ENCODE measurements at places on chromosomes 6 and 20.

- DNase-seq = no peak
These were observed 40.5 kb downstream of the PIM1 start for GRCh38 chr6:37210313-37210968.

- peak; percentile 58 for DNase-seq
These were observed 13.2 kb downstream of the TMEM74B start for GRCh38 chr20:1171461-1172093.

- no peak for DNase-seq
These were observed 21.2 kb upstream of the SLC22A2 start for GRCh38 chr6:160279850-160280249.

DNA sequence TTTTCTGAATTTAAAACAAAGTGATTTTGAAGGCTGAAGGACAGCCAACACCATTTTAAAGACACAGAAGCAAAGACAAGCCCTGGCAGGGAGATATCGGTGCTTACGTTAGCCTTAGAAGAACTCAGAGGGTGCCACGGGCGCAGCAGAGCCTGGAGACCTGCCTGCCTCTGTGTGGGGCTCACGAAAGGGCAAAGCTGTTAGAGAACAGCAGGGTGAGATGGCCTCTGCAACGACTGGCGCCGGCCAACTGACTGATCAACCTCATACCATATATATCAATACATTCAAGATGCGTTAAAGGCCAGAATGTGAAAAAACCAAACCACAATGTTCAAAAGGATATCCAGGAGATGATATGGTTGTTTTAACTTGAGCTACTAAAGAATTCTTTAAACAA is 151.0 kb upstream of the RPS6KA2 start:
- no peak for DNase-seq

DNA sequence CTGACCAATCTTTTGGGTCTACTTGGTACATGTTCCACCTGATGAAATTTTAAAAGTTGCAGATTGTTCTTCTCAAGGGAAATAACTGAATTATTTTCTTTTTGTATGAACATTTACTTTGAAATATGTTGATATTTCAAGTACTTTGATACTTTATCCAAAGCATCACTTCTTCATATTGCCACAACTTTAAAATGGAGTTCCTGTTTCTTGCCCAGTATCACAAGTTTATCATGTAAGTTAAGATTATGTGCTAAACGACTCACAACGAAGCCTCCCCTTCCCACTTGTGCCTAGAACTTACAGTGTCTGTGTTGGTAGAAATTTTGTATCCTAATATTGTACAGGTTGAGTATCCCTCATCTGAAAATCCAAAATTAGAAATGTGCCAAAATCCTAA is 108.4 kb downstream of the ARID1B start:
- no peak for DNase-seq

- no peak for DNase-seq
These were observed 28.8 kb downstream of the MTHFD1L start for GRCh38 chr6:150894191-150894744.

- no peak for DNase-seq
These were observed 84.4 kb downstream of the BACH2 start for GRCh38 chr6:90212274-90212673.

DNA sequence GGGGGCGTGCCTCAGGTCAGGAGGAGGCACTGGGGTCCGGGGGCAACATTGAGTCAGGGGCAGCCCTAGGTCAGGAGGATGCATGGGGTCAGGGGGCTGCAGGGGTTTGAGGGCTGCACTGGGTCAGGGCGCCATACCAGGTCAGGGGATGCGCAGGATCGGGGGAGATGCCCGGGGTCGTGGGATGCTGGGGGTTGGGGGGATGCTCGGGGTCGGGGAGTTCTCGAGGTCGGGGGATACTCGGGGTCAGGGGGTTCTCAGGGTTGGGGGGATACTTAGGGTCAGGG is 727 bp upstream of the EXOC2 start:
- no peak for DNase-seq

All from left ventricle myocardium superior (tissue), 1 donor.